ENCODE measurements at places on chromosomes 7 and 10.

GRCh38 chr10:9294865-9295264, 1240.4 kb downstream of the GATA3 start:
- DNase-seq: no peak

- no peak for DNase-seq
Observed at GRCh38 chr7:47211519-47211973, 370.4 kb downstream of the TNS3 start.

- DNase-seq: no peak
Observed at GRCh38 chr10:87931836-87932230, 68.4 kb downstream of the PTEN start.

DNA sequence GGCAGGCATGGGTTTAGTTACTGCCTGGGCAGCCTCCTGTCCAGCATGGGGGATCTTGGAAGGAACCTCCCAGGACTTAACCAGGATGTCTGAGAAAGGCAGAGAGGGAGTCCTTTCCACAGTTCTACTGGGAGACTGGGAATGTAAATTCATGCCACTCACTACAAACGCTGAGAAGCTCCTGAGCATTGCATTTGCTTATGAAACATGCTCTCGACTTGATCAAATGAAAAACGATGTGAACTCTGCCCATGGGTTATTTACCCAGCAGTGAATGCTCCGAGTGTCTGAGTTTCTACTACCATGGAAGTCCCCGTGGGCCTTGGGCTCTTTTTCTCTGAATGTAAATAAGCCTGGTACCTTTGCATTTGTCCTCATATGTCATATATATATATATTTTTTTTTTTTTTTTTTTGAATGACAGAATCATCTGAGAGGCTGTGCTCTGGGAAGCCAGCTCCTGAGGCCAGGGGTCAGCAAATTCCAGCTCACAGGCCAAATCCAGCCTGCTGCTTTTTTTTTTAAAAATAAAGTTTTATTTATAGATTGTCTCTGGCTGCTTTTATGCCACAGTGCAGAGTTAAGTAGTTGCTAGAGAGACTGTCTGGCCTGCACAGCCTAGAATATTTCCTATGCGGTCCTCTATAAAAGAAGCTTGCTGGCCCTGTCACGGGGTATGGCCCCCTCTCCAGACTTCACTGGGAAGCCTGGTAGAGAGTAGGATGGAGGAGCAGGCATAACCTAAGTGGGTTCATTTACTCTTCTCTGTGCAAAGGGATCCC, 21.4 kb upstream of the RAPGEF5 start:
- DNase-seq: no peak

- no peak for DNase-seq
Observed at GRCh38 chr10:73655257-73655989, 406 bp downstream of the SYNPO2L start.

DNA sequence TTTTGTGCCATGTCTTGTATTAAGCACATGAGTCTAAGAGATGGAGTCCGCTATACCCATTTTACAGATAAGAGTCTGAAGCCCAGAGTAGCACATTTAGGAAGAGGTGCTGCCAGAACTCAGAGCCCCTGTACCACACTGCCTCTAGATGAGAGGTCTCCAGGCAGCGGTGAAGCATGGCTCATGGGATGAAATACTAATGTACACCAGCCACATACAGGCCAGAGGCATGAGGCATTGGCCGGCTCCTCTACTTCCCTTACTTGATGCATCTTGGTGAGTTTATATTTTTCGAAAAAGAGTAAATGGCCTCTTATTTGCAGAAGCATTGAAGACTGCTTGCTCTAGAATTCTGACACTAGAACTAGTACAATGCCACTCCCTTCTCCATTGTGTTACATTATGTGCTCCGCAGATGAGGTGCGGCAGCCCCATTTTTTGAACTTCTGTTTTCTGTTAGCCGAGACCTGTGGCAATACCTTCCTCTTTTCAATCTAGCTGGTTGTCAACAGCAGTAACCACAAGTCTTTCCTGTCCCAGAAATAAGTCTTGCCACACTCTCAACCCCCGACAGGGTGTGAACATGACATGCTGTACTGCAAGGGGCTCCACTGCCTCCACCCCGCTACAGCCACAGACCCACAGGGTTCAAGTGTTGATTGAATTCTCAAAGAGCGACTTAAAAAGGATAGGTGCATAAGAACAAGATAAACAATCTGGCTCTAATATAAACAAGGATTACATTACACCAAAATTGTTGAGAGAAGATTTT, 145.3 kb downstream of the CELF2 start:
- DNase-seq: no peak

DNA sequence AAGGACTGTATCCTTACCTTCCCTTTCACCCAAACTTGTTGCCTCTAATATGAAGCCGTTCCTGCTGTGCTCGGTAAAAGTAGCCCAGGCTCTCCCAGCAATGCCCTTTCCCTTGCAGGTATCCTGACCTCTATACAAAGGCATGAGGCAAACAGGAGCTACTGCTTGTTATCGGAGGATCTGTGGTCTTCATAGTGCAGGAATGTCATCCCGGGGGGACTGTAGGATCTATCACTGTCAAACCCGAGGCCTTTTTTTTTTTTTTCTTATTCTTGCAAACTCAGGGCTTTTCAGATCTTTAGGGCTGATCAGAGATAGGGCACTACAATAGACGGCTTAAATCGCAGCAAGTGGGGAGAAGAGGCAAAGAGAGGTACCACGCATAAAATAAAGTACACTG, 1206.6 kb downstream of the TYW1 start:
- DNase-seq: no peak

GRCh38 chr7:98771519-98771918, 98.3 kb downstream of the TMEM130 start:
- DNase-seq: peak; percentile 53

GRCh38 chr7:141158561-141158960, 84.7 kb downstream of the TMEM178B start:
- DNase-seq: peak; percentile 94

DNA sequence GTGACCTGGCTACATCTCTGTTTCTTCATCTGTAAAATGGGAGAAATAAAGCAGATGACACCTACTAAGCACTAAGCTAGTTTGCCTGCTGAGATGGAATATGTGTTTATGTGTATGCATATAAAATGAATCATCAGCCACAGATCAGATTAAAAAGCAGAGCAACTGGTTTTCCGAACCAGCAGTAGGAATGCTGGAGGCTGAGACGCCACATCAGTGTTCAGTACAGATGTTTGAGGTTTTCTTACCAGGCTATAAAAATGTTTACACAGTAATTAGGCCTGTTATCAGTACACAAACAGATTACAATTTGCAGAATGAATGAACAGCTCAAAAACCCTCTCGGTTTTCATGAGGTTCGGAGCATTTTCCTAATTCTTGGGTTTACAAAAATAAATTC, 85.8 kb downstream of the CALN1 start:
- no peak for DNase-seq

DNA sequence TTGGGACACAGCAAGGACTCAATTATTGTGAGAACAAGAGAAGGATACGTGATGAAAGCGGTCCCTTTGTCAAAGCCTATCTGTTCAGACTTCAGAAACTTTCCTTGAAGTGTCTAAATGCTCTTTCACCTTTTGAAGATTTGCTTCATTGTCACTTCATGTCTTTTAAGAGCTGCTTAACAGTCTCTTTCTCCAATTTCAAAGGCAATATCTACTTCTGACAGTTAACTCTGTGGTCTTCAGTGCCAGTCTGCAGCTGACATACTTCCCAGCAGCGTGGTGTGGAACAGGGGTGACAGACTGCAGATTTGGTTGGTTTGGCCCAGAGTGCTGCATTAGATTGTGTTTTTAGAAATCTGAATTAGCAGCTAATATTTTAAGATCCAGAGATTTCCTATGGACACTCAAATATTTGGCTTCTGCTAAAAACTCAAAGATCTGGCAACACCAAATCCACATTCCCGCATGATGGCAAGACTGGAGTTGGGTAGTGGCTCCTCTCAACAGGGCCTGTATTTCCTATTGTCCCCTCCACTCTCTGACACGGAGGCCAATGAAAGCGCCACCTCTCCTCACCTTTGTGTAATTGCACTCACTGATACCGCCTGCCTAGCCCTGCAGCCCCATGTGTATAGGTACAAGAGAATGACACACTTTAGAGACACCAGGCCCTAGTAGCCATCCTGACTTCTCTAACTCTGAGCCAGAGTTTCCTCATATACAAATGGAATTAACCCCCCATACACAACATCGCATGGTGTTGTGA, 11.5 kb downstream of the SCRN1 start:
- DNase-seq: no peak

DNA sequence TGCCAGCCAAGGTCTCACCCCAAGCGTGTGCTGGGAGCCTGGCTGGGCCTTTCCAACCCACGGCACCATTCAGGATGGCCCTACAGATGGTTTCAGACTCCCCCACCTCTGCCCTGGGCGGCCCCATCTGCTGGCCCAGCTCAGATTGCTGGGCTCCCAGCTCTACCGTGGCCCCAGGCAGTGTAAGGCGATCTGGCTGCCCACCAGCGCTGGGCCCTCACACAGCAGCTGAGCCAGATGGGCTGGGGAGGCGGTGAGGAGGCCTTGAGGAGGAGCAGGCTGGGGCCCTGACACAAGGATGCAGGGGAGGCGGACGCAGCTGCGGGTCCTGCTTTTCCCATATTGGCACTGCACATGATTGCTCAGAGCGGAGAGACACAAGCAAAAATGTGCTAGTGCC, 162.8 kb downstream of the NRF1 start:
- no peak for DNase-seq

DNA sequence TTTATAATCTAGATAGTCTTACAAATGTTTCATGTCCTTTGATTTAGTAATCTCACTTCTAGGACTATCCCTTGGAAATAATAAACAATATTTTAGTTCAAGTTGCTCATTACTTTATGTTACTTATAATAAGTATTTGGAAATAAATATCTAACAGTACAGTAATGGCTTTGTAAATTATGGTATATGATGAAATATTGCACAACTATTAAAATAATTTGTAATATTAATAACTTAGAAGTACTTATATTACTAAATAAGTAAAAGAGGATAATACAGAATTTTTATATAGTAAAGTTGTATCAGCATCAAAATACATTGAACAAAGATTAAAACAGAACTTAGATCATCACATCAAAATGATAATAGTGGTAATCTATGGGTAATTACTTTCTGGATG, 41.1 kb downstream of the SP4 start:
- no peak for DNase-seq

GRCh38 chr7:10237306-10237705, 736.4 kb upstream of the PHF14 start:
- peak; percentile 8 for DNase-seq

DNA sequence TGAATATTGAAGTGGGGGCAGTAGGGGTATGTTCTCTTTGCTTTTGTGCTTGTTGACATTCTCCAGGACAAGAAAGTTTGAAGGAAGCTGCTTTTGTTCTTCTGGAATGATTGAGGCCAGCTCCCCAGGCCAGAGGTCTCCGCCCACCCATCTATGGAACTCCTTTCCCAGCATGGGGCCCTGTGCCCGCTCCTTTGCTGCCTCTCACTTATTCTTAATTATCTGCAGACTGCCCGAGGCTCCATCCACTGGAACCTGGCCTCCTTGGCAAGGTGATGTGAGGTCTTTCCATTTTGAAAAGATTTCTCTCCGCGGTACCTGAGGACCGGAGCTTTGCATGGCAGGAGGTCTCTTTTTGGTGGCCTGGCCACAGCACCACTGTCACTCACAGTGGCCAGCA, 39.3 kb upstream of the MKI67 start:
- no peak for DNase-seq
